LNCaP clone FGC (cell line): ENCODE measurements at places on chromosomes 1 and 21.
A peak's percentile ranks its signal among the peaks of the same experiment; 100 is the strongest.

DNA sequence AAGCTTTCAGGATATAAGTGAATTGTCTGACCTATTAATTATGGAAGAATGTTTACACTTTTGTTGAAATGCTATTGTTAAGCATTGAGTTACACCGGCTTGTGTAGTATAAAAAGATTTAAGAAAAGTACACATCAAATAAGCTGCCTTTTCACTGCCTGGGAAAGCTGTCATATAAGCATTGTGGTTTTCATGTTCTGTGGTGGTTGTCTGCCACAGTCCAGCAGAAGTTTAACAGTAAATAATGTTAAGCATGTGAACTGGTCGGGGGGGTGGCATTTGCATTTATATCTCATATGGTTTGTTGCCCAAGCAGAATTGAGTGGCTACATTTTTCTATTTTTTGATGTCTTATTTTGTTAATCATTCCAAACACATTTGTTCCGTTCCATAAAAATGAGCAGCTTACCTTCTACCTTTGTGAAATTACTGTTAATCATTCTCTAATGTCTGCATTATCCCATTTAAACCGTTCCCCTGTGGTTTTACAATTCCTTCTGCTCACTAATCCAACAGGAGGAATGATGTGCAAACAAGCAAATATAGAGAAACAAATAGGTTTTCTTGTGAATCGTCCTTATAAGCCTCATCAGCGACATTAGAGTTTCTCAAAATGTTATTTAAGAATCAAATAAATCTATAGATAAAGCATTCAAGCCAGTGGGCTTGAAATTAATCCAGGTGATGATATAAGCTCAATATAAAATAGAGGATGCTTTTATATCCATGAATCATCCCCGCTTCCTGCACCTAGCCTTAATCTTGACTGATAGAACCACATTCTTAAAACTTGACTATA is 160.8 kb upstream of the SAMSN1 start:
- peak; percentile 1 for DNase-seq

DNA sequence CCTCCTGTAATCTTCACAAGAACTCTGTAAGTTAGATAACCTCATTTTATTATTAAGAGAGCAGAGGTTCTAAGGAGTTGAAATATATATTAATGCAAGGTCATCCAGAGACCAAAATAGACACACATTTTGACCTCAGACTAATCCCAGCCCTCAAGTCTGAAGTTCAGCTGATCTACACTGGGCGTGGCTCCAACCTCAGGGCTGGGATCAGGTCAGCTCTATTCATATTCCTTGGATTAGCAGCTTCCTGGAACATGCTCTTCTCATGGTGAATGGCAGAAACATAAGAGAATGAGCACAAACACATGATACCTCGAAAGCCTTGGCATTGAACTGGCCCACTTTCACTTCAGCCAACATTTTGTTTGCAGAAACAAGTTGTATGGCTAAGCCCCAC is 200.8 kb upstream of the ST6GALNAC5 start:
- DNase-seq, result peak; percentile 22

- no peak for DNase-seq
Measured at GRCh38 chr1:24970399-24970753, 40.3 kb upstream of the RUNX3 start.

GRCh38 chr1:97983126-97983525 is 62.3 kb upstream of the DPYD start:
- no peak for DNase-seq

DNA sequence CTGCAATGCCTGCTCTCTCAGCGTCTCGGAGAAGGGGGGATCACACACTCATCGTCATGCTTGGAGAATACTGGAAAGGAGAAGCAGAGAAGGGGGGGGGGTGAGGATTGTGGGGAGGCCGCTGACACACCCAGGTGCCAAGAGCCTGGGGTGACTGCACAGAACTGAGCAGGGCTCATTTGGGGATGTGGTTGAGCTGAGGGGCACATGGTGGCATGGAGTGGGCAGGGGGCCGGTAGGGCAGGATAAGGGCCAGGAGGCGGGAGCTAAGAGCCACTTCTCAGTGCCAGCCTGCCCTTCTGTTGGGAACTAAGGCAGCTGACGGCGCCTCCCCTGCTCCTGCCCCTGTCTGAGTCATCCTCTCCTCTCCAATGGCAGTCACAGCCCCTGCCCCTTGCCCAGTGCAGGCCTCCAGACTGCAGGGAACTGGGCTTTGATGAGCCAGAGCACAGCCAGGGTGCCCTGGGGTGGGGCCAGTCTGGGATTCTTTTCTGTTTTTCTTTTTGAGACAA is 27.2 kb downstream of the MRPL37 start:
- DNase-seq, result no peak

DNA sequence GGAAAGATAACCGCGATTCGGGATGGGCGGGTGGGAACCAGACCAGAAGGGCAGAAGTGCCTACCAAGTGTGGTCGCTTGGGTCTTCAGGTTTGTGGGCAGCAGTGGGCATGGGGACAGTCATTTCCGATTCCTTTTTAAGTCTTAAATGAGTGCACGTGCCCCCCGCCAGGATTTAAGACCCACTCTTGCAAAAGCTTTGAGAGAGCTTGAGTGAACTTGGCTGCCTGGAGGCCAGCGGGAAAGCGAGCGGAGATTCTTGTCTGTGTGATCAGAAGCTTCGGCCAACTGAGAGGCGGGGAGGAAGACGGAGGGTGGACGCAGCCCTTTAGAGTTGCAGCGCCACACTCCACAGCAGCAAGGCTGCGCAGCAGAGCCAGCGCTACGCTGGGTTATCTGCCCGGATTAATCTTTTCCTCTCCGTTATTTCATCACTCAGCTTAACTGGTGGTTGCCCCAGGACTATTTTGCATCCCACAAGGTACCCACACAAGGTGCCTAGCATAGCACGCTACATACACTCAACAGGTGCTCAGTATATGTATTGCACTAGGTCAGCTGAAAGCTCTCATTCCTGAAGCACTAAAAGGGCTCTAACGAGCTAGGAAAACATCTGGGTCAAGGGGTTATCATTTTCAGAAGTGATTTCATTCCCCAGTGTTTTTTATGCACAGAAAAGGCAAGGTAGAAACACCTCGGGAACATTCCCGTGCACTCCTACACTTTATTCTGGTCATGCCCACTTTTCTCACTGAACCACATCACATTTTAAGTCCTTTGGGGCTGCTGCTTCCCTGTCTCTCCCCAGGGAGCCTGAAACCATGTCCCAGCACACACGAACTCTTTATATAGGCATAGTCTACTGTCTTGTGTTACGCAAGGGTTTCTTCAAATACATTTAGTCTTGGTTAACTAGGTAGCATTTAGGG is 1.5 kb upstream of the BATF3 start:
- DNase-seq, result no peak

DNA sequence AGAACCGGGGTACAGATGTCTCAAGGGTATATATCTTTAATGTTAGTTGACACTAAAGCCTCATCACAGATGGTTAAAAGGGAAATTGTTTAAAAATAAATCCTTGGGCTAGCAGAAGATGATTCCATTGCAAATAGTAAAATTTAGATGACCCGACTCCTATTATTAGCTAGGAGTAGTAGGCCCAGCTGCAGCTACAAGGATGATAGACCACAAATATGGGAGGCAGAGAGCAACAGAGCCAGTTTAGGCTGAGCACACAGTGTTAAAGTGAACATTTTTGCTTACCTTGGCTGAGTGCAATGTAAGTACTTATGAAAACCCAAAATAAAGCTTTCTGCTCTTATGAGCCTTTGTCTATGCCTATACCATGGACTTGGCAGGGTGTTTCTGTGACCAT is 100.5 kb upstream of the COL11A1 start:
- DNase-seq, result no peak

- DNase-seq, result no peak
Measured at GRCh38 chr21:45175326-45176095, 101.1 kb downstream of the ADARB1 start.

GRCh38 chr1:153764310-153764709 is 10.9 kb upstream of the SLC27A3 start:
- DNase-seq, result no peak

- DNase-seq, result no peak
Measured at GRCh38 chr21:46173573-46173972, 10.7 kb downstream of the SPATC1L start.

- DNase-seq, result peak; percentile 77
Measured at GRCh38 chr1:19715334-19716203, 50.9 kb downstream of the HTR6 start.

DNA sequence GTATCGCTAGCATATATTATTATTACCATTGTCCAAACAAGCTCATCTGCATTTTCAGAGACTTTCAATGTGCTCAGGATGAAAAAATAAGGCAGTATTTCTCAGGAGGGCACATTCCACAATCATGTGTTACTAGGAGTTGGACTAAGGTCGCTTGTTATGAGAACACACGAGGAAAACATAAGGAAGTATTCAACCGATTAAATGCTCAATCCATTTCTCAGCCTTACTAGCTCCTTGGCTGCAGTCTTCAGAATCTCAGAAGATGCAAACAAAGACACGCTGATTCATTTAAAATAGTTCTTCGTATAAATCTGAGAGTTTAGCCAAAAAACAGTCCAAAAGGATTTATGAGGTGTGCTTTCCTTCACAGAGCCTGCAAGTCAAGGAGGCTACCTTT is 82.0 kb upstream of the JAK1 start:
- DNase-seq, result no peak

- no peak for DNase-seq
Measured at GRCh38 chr1:170931650-170932049, 3.7 kb upstream of the MROH9 start.

DNA sequence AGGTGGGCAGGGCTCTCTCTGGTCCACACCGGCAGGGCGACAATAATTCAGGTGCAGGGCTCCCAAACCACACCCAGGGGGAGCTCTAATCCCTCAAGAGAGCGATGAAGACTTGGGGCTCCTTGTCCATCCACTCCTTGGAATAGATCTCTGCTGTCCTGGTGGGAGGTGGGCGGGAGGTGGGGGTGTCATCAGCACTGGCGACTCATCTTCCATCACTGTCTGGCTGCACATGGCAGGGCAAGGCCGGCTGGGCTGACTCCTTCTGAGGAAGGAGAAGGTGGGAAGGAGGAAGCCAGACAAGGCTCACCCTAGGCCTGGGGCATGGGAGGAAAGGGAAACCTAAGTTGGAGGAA is 29.3 kb downstream of the TNNT2 start:
- peak; percentile 8 for DNase-seq

- no peak for DNase-seq
Measured at GRCh38 chr21:34824314-34824713, 155.5 kb downstream of the CLIC6 start.

DNA sequence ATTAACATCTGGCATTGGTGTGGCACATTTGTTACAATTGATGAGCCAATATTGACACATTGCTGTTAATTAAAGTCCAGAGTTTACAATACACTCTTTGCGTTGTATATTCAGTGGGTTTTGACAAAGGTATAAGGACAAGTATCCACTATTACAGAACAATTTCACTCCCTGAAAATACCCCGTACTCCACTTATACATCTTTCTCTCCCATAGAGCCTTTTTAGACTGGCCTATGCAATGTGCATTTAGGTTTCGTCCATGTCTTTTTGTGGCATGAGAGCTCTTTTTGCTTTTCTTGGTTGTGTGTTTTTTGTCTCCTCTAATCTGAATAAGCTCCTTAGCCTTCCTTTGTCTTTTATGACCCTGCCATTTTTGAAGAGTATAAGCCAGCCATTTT is 40.6 kb upstream of the TSNAX start:
- no peak for DNase-seq

DNA sequence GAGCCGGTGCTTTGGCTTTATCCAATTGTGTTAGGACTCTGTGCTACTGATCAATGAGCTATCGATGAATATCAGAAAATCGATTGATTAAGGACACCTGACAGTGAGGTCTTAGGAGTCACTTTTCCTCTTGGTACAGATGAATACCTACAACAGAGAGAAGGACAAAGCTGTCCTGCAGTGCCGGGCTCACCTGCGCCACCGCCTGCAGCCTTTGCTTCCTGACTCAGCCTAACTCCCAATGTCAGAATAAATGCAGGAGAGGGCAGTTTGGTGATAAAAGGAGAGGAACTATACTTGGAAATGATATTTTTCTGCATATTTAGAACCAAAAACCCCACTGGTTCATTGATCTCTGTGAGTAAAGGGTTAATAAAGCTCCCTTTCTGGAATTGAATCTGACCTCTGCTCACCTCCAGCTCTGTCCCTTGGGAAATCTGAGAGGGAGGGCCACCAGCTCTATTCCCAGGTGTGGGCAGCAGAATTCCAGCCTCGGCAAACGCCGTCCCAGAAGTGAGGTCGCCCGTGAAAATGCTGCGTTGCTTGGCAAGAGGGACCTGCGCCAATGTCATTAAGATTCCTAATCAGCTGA is 39.3 kb downstream of the POFUT2 start:
- DNase-seq, result no peak

DNA sequence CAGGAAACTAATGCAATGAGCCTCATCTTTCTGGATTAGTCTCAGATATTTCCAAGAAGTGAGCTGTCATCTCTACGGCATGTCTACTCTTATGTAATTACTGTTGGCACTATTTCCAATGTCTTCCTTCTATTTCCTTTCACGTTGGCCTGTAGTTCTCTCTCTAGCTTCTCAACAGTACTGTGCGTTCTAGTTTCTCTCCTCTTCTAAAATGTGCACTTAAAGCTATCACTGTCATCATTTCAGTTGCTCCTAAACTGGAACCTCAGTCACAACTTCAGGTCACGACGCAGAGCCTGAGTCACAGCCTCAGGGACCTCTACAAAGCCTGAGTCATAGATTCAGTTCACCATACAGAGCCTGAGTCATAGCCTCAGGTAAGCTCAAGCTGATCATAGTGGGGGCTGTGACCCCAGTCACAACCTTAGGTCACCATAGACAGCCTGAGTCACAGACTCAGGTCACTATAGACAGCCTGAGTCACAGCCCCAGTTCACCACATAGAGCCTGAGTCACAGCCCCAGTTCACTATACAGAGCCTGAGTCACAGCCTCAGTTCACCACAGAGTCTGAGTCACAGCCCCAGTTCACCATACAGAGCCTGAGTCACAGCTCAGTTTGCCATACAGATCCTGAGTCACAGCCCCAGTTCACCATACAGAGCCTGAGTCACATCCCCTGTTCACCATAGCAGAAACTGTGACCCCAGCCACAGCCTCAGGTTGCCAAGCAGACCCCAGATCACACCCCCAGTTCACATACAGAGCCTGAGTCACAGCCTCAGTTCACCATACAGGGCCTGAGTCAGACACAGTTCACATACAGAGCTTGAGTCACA is 13.0 kb downstream of the WNT9A start:
- no peak for DNase-seq

- no peak for DNase-seq
Measured at GRCh38 chr1:174946031-174946430, 53.7 kb upstream of the CACYBP start.

DNA sequence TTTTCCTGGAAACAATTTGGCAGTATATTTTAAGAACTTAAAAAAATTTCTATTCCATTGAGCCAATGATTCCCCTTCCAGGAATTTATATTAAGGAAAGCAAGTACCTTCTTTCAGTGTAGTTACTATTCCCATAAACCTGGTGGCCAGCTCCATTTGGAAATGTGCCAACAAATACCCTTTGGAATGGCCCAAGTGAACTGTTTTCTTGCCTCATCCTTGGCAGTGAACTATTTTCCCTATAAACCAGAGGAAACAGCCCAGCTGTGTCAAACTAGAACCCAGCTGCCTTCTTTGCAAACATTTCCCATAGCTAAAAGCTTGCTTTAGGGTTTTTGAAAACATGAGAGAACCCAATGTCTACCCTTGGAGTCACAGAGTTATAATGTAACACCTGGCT is 496.9 kb downstream of the NEGR1 start:
- peak; percentile 63 for DNase-seq

GRCh38 chr1:163670989-163671757 is 349.4 kb downstream of the NUF2 start:
- no peak for DNase-seq

GRCh38 chr1:221503268-221503667 is 238.6 kb downstream of the DUSP10 start:
- no peak for DNase-seq
